ENCODE measurements at places on chromosomes 4 and X.

DNA sequence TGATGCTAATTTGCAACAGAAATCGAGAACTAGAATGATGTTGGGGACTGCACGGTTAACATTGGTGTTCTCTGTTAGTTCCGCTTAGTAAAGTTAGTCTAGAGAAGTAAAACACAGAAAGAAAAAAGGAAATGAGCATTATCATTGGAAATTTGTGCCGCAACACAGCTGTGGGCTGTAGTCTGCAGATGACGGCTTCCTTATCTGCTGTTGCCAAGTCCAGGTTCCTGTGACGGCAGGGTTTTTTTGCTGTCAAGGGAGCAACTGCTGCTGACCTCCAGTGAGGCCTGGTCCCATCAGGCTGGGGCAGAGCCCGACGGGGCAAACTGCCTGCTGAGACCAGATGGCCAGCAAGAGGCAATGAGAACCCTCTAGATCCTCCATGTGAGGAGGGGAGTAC lies 38.9 kb upstream of the PHEX start:
- DNase-seq, result peak; percentile 72

GRCh38 chr4:20256381-20256881 lies 4.7 kb downstream of the SLIT2 start:
- DNase-seq, result no peak

DNA sequence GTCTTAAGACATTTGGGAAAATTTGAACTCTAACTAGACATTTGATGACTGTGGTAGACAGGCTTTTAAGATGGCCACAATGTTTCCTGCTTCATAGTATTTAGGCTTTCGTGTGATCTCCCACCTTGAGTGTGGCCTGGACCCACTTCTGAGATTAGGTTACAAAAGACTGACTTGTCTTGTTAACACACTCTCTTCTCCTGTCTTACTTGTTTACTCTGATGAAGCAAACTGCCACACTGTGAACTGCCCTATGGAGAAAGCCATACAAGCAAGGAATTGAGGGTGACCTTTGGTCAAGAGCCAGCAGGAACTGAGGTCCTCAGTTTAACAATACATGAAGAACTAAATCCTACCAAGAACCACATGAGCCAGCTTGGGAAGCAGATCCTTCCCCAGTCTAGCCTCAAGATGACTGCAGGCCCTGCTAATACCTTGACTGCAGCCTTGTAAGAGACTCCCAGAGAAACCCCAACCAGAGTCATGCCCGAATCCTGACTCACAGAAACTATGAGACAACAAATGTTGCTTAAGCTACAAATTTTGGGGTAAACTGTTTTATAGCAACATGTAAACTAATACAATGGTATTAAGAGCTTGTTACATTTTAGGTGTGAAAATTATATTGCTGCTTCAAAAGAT lies 20.3 kb downstream of the UBA6 start:
- peak; percentile 8 for DNase-seq

DNA sequence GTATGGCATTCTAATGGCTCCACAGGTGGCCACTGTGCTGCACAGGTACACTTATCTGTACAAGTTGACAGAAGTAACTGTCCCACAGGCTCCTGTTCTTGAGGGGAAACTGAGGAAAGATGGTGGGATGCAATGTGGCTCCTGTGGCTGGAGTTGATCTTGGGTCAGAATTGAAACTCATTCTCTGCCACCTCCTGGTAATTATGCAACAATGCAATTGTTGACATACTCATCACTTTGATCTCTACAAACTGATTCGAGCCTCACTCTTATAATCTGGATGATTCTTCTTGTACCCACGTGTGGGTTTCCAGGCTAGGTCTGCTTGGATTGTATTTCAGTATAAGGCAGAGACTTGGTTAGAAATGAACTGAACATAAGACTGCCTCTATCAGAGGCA lies 148.8 kb downstream of the CCNG2 start:
- DNase-seq, result no peak

GRCh38 chr4:74109116-74109869 lies 10.3 kb upstream of the CXCL2 start:
- DNase-seq, result peak; percentile 98

DNA sequence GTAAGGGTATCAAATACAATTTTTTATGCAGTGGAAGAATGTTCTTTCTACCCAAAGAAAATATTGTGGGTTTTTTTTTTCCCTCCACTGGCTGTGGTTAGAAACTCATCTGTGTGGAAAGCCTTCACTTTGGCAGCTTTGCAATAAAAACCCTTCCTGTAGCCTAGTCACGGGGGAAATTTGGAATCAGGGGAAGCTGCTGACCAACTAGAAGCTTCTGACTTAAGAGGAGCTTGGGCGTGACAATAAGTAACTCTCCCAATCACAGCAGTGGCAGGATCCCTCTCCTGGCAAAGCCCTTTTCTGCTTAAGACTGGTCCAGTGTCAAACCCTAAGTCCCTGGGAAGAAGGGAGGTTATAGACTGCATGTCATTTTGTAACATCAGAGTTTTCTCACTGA lies 87.9 kb downstream of the LRRC66 start:
- DNase-seq, result no peak

DNA sequence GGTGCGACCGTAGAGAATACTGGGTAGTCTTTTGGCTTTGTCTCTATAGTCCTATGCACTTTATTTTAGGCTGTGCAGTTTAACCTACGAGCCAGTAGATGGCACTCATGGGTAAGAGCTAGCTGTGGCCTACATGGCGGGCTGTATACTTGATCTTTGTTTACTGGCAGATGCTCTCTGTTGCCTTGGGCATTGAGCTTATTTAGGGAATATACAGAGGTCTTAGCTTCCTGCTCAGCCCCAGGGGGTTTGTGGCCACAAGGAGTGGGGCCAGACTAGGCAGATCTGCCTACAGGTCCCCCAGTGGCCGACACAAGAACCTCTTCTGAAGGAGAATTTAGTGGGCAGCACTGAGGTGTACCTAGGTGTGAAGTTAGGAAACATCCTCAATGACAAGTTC lies 227.6 kb upstream of the HDX start:
- peak; percentile 19 for DNase-seq

DNA sequence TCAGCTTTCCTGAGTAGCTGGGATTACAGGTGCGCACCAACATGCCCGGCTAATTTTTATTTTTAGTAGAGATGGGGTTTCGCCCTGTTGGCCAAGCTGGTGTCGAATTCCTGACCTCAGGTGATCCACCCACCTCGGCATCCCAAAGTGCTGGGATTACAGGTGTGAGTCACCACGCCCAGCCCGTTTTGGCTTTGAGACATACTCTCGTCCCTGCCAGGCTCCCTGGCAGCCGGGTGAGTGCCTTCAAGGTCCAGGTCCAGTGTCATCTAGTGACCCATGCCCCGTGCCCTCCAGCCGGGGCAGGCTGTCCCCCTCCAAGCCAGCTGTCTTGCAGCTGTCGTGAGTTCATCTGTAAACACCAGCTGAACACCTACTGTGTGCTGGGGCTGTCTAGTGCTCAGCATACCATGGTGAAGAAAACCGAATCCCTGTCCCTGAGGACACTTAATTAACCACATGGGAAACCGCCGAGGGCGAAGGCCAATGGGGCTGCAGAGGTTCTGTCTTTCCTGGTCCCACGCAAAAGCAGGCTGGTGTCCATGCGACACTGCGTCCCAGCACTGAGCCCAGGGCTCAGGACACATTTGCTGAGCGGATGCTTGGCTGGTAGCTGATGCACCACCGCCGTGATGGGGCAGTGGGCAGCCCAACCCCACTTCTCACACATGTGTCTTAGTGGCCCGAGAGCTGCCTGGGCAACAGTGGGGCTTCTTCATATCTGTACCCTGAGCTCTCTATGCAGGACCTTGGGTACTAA lies 21.9 kb downstream of the NSG1 start:
- DNase-seq, result no peak

GRCh38 chr4:67658302-67658701 lies 42.7 kb downstream of the UBA6 start:
- no peak for DNase-seq

DNA sequence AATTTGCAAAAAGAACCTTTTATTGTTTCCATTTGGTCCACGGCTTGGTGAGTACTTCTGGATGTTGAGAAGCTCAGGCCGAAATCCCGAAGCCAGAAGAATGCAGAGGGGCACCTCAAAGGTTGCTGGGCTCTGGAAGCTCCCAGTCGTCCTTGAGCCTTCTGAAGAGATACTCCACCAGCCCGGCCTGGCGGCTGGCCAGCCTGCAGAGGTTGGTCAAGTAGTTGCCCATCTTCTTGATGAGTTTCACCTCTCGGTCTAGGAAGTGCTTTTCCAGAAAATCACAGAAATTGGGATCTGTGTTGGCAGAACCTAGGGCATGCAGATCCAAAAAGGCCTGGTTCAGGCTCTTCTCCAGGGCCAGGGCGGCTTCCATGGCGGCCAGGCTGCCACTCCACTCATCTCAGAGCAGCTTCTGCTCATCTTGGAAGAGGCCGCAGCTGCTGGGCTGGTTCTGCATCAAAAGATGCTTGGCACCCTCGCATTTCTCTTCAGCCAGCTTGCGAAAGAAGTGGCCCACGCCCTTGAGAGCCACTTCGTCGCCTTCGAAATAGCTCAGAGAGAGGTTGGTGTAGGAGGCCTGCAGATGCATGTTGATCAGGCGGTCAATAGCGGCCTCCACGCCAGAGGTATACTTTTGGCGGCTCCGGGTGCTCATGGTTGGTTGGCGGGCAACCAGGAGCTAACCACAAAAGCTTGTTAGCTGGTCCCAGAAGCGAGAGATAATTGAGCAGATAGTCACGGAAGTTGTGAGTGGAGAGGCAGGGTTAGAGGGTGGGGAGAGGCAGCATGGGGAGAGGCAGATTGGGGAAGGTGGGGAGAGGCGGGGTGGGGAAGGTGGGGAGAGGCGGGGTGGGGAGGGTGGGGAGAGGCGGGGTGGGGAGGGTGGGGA lies 76.5 kb upstream of the TSPAN7 start:
- DNase-seq, result no peak

GRCh38 chr4:70629469-70630090 lies 1.0 kb downstream of the ENAM start:
- DNase-seq, result no peak

DNA sequence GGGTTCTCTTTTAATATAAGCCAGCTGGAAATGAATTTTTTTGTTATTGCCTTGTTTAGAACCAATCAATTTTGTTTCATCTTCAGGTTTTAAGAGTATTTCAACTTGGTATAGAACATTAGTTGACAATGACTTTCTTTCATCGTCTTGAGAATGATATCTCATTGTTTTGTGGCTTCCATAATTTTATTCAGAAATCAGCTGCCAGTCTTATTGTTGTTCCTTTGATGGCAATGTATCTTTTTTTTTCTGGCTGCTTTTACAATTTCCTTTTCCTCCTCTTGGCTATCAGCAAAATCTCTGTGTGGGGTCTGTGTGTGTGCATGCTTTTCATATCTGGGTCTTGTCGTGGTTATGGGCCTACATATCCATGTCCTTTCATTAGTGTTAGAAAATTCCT lies 1536.4 kb upstream of the TENM3 start:
- DNase-seq, result no peak

GRCh38 chr4:74032064-74032463 lies 6.4 kb downstream of the CXCL3 start:
- DNase-seq, result no peak

- DNase-seq, result no peak
Observed at GRCh38 chrX:3807906-3808305, 94.5 kb upstream of the PRKX start.

DNA sequence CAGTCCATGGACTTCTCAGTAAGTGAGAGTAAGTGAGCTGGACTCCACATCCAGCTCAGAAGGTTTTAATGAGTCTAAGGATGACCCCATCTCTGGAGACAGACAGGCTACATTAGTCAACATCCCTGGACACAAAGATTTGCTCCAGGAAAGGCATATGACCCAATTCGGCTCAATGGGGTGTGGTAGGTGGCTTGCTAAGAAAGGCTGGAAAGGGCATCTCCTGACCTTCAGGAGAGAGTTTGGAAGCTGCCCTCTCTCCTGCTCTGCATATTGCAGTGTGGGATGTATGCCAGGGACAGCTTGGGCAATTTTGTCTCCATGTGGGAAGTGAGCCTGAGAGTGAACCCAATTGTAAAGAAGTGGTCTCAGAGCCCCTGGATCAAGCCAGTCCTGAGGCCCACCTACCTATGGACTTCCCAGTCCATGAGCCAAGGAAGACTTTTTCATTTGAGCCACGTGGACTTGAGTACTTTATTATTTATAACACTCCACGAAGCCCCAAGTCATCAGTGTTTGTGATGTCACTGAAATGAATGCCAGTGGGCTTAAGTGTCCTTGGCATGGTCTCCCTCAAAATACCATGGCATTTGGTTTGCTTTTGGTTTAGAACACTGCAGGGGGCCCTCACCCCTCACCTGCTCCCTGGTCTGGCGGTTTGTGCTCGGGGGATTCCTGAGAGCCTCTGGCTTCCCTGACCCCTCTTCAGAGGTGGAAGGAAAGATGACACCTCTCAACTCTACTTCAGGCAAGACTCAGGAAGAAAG lies 10.4 kb upstream of the ABLIM2 start:
- no peak for DNase-seq

DNA sequence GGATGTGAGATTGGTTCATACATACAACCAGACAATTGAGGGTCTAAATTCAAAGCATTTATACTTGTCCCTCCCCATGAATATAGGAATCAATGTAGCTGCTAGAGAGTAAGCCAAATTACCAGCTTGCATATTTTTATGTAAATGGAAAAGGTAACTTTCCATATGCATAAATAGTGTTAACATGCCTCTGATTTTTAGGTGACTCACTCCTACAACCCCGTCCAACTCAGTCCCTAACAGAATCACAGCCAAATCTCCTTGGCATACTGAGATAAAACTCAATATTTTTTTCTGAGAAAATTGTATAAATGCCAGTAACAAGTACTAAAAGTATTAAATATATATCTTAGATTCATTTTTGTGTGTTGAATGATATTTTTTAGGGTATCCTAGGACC lies 67.2 kb downstream of the INPP4B start:
- no peak for DNase-seq

- no peak for DNase-seq
Observed at GRCh38 chr4:176259330-176260090, 9.5 kb downstream of the ASB5 start.

- no peak for DNase-seq
Observed at GRCh38 chr4:53592686-53593501, 1.6 kb upstream of the LNX1 start.

DNA sequence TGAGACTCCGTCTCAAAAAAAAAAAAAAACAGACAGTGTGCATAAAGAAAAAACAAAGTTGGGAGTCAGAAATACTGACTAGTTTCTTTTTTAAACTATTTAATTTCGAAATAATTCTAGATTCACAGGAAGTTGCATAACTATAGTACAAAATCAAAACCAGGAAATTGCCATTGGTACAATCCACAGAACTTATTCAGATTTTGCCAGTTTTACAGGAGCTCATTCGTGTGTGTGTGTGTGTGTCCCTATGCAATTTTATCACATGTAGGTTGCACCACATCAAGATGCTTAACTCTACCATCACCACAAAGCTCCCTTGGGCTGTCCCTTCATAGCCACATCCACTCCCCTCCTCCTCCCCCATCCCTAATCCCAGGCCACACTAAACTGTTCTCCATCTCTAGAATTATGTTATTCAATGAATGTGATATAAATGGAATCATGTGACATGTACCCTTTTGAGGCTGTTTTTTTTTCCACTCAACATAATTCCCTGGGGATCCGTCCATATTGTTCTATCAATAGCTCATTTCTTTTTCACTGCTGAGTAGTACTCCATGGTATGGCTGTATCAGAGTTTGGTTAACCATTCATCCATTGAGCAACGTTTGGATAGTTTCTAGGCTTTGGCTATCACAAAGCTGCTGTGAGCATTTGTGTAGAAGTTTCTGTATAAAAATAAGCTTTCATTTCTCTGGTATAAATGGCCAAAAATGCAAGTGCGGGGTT lies 16.3 kb upstream of the DDX3X start:
- peak; percentile 75 for DNase-seq

Measured in inflammatory macrophage (primary cell).